ENCODE measurements at places on chromosomes 12 and 14.

GRCh38 chr12:64387197-64387816 is 3.3 kb downstream of the C12orf56 start:
- no peak for DNase-seq

- no peak for DNase-seq
Observed at GRCh38 chr14:39957290-39957689, 525.1 kb upstream of the FBXO33 start.

DNA sequence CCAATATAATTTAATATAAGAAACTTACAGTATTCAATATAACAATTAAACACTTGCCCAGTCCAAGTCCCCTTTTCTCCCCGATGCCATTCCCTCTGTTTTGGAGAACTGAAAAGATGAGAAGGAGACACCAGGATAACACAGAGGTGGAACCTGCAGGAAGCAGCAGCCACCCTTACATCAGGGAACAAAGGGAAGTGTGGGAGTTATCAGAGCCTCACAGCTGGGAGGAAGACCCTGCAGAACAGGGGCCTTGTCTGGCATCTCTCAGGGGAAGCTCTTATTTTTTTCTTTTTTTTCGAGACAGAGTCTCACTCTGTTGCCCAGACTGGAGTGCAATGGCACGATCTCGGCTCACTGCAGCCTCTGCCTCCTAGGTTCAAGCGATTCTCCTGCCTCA is 52.6 kb downstream of the CALM1 start:
- no peak for DNase-seq

DNA sequence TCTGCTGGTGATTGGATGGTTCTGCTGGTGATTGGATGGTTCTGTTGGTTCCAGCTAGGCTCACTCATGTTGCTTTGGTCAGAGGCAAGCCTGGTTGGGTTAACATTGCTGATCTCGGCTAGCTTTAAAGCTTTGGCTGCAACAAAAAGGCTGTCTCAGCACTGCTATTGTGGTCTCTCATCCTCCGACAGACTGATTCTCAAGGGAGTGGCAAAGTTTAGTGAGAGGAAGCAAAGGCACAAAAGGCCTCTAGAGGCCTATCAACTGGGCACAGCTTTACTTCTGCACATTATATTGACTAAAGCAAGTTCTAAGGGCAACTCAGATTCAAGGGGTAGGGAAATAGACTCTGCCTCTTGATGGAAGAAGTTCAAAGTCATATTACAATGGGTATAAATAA is 84.7 kb upstream of the LGR5 start:
- DNase-seq, result no peak

DNA sequence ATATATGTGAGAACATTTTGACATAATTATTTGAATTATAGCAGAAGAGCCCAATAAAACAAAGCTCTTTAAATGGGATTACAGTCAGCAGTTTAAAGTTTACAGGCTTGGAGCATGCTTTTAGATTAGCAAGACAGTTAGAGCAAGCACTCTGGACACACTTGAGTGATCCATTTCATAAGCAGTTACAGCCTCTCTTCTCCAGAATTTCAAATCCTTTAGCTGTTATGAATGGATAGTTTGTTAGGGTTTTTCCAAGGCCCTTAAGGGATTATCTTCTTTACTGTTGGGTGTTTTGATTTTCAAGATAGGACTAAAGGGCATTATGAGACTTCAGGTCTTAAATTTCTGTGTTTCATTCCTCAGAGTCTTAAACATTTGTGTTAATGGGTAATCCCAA is 36.3 kb downstream of the BEST3 start:
- no peak for DNase-seq

GRCh38 chr14:95300002-95300696 is 19.6 kb downstream of the CLMN start:
- no peak for DNase-seq

- no peak for DNase-seq
Observed at GRCh38 chr14:67389275-67389674, 22.7 kb downstream of the PLEK2 start.

DNA sequence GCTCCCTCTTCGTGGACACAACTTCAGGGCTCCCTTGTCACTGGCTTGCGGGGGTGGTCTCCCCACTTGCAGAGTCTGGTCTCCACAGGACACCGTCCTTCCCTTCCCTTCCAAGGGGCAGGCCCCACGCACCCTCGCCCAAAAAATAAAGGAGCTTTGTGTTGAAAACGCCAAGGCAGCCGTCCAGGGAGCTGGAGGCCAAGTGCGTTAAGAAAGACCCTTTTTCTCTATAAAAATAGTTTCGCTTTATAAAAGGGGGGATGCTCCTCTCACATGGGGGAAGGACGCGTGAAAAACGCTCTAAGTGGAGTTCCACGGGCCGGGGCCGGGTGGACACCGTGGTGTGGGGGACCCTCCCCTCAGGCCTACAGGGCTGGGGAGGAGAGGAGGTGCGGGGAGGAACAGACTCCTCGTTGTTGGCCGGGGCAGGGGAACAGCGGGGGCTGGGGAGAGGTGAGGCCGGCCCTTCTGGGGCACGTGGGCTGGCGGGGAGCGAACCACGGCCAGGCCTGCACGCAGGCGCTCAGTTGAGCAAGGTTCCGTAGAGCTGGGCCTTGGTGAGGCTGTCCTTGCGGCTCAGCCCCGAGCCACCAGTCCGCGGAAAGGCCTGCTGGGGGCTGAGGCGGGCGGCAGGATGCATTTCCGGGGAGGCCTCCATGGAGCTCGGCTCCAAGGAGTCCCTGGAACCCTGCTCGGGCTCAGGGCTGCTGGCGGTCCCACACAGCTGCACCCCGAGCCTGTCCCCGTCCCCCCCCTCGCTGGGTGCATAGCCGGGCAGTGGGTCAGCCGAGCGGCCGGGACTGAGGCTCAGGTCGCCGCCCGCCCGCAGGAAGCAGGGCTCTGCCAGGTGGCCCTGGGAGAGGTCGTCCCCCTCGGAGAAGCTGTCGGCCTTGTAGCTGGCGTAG is 49.5 kb downstream of the BEGAIN start:
- peak; percentile 38 for DNase-seq

DNA sequence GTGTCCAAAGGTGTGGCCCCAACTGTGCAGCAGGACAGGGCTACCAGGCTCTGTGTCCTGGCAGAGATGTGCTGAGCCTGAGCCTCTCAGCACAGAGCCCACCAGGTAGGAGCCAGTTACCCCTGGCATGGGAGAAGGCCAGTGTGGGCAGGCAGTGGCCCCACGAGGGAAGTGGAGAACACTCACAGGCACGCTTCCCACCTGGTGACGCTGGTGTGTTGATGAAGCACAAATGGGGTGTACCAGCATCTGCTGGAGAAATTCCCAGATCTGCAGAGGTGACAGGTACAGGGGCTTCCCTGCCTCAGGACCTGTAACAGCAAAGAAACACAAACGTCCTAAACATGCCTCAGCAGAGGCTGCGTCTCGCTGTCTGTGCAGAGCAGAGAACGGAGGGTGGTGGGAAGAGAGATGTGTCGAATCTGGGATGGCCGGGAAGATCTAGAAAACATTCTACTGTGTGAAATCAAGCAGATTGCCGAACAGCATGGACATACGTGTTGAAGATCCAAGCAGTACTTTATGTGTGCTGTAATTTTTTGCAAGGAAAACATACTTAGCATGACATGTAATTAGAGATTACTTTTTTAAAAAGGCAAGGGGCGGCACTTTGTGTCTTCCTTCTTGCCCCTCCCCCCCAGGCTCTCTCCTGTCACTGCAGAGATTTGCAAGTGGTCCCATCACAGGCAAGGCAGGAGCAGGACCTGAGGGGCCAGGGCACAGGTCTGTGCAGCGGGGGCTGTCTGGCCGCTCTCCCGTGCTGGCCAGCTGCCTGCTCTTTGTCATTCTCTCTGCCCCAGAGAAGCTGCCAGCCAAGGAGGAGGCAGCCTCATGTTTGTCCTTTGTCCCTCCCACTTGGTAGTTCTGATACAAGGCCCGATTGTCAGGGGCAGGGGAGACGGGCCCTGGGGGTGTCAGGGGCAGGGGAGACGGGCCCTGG is 17.3 kb downstream of the HIP1R start:
- no peak for DNase-seq

DNA sequence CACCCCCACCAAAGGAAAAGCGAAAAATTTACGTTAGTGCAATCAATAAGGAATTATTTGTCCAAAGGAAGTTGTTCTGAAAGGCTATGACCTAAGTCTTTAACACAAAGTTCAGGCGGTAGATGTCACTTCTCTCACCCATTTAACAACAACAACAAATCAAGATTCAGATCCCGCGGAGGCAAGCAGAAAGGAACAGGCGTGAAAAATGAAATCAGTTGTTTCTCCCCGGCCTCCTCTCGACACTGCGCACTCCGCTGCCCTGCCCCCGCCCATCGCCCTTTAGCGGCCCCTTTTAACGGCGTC is 1.4 kb downstream of the DENND5B start:
- DNase-seq, result no peak

DNA sequence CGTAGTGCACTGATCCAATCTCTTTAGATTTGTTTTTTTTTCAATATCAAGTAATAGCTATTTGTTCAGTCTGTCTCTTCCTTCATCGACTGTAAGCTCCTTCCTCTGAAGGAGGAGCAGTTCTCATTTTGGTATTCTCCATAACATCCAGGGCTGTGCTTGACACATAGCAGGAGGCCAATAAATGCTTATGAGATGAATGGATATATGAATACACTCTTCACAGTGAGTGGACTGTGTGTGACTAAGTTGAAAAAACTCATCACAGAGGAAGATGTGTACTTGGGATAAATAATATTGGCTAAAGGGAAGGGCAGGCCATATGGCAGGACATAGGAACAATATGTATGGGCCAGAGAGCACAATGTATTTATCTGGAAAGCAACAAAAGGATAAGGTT is 205.3 kb upstream of the PRICKLE1 start:
- DNase-seq, result no peak

DNA sequence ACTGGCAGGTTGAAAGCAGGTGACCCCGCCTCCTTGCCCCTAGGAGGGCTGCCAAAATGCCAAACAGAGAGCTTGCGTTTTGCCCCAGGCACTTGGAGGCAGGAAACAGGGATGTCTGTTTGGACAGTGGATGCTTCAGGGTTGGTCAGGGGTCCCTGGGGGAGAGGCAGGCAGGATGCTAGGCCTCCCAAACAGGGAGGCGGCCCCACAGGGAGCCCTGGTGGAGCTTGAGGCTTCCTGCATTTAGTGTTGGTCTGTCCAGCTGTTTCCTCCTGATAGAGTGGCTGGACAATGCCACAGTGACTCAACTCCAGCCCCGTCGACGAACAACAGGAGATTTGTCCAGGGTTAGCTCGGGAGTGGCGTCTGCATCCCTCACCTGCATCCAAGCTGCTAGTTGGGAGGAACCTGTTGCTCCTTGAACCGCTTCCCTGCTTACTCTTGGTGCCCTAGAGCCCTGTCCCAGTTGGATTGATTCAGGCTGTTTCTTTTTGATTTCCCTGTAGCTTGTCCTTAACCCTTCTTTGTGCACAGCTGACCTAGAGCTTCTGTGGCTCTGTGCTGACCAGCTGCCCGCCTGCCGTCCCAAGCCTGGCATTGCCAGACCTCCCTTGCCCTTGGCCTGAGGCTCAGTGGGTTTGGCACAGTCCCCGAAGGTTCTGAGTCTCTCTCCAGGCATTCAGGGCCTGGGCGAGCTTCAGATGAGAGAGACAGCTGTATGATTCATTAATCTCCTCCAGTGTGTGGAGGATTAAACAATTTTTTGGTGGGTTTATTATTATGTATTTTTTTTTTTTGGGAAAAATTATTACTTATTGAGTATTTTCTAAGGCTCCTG is 45.9 kb downstream of the TSPAN9 start:
- no peak for DNase-seq

DNA sequence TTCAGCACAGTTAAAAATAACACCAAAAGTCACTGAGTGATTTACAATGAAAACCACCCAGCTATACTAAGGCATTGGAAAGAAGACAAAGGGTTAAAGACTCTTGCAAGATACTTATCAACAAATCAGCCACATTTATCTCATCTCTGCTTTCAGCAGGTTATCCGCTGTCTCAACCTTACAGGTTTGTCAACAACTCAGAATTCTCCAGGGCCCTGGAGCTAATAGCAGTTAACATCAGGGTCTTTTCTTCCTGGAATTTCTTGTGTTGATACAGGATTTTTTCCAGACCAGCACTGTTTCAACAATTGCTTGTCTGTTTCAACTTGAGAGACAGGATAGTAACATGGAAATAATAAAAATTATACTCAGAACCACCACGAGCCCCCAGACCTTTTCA is 3.5 kb downstream of the PKP2 start:
- no peak for DNase-seq

- peak; percentile 85 for DNase-seq
Observed at GRCh38 chr14:106694638-106695393, 1168.4 kb downstream of the TMEM121 start.

- DNase-seq, result no peak
Observed at GRCh38 chr12:54459355-54459754, 14.0 kb downstream of the GTSF1 start.
